ENCODE measurements at places on chromosomes 13 and 19.

- DNase-seq, result no peak
Measured at GRCh38 chr13:80054806-80055205, 286.1 kb downstream of the SPRY2 start.

DNA sequence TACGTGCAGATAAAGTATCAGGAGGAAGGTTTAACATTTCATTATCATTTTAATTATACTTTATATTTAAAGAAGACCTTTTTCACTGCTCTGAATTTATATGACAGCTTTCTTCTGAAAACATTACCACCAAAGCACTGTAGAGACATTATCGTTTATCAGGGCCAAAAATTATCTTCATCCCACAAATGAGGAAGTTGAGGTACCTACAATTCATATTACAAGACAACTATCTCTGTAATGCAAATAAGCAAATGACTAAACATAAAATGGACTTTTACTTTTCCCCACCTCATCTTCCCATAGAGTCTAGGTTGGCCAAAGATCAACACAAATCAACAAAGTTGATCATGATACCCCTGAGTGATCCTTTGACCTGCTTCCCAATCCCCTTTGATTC is 30.9 kb upstream of the SMAD9 start:
- DNase-seq, result no peak

DNA sequence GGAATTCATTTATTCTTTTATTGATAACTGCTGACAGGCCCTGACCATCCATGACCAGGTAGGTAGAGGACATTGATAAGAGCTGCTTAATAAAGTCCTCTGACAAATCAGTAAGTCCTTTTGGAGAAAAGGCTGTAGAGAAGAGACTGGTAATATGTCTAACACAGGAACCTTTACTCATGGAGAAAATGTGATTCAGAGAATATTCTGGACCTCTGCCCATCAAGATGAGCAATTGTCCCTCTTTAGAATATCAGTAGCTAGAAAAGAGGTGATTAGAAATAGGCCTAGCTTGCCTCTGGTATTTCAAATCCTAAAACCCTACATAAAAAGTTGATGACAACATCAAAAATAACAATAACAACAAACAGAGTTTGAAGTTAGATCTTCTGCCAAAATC is 642.3 kb downstream of the TBC1D4 start:
- no peak for DNase-seq

- DNase-seq, result no peak
Measured at GRCh38 chr19:18862976-18863842, 31.4 kb downstream of the UPF1 start.

- DNase-seq, result no peak
Measured at GRCh38 chr13:113655346-113656002, 2.5 kb downstream of the ATP4B start.

GRCh38 chr13:28606466-28606865 is 52.5 kb upstream of the POMP start:
- no peak for DNase-seq
